Dermis microvascular lymphatic vessel endothelial cell (primary cell): ENCODE measurements at places on chromosomes 3 and 15. TPM values are rescaled to one million over a fixed set of nuclear protein-coding genes. Genes with fewer than 3 reads are reported as not detected.

- no peak for DNase-seq
Observed at GRCh38 chr3:177595530-177596188, 398.4 kb upstream of the TBL1XR1 start.

DNA sequence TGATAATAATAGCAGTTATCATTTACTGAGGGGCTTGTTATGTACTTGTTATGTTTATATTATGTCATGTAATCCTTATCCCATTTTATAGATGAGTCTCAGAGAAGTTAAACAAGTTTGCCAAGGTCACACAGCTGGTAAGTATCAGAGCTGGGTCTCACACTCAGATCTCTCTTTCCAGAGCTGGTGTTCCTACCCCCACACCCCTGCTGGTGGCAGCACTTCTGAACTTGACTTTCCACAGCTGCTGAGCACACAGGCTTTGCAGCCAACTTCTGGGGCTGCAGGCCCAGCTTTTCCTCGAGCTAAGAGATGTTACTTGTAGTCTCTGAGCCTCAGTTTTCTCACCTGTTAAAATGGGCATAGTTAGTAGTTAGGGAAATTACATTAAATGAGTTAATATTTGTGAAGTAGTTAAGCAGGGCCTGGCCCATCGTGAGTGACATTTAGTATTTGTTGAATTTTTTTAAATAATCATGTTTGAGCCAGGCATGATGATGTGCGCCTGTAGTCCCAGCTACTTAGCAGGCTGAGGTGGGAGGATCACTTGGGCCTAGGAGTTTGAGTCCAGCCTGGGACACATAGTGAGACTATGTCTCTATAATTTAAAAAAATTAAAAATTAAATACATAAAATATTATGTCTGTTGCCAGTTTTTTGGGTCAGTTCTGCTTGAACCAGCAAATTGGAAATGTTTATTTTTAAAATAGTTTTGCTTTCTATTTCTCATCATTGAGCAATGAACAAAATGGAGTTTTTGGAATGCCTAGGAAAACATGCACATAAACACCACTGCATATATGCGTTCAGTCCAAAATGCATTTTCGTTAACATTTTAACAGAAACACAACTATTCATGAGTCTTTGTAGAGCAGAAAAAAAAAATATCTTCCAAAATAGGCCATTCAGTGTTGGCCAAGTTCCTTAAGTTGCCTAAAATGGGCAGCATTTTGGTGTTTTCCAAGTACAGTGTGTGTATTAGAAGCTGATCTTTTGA, 87.3 kb downstream of the SMAD6 start:
- peak; percentile 39 for DNase-seq

Gene PRSS50
- total RNA-seq: not detected in 2 replicates

DNA sequence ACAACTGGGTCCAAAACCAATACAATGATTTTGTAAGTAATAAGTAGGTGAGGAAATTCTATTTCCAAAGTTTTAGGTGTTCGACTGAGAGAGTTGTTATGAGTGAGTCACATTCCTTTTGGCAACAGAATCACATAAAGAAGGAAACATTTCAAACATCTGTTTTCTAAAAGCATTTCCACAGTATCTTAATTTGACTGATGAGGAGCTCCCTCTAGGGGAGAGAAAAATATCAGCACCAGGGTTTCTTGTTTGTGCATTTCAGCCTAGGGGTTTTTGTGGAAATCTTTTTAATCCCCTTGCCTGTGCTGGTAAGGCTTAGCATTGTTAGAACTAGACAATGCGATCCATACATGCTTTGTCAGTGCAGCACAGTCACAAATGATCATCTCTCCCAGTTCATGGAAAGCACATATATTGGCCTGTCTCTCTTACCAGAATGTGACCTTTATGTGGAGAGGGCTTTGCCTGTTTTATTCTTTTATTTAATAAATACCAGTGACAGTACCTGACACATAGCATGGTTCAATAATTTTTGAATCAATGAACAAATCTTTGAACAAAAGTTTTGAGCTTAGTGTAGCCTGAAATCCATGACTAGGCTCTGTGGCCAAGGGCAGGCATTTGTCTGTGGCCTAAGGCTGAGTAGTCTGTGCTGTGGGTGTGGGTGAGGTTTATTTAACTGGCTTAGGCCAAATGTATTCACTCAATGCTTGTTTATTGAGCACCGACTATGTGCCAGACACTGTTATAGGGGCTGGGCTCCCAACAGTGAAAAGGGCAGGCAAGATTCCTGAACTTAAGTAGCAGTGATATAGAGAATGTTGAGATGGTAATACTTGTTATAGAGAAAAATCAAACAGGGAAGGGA, 21.1 kb upstream of the IQCF6 start:
- peak; percentile 69 for DNase-seq

Gene MOBP
- total RNA-seq: under 0.01 TPM in 1 of 2 replicates, not detected in the other

- no peak for DNase-seq
Observed at GRCh38 chr3:125428216-125428830, 53.2 kb upstream of the ZNF148 start.

GRCh38 chr3:169002689-169003088, 660.8 kb downstream of the MECOM start:
- DNase-seq: no peak

Gene PAK6
- total RNA-seq: not detected in 2 replicates

Gene CCK
- not detected in 2 replicates for total RNA-seq

- DNase-seq: no peak
Observed at GRCh38 chr3:27589795-27590194, 105.6 kb upstream of the SLC4A7 start.

GRCh38 chr3:121979734-121980449, 42.2 kb downstream of the ILDR1 start:
- DNase-seq: no peak

- peak; percentile 80 for DNase-seq
Observed at GRCh38 chr3:194375473-194376240, 6.1 kb upstream of the LRRC15 start.

DNA sequence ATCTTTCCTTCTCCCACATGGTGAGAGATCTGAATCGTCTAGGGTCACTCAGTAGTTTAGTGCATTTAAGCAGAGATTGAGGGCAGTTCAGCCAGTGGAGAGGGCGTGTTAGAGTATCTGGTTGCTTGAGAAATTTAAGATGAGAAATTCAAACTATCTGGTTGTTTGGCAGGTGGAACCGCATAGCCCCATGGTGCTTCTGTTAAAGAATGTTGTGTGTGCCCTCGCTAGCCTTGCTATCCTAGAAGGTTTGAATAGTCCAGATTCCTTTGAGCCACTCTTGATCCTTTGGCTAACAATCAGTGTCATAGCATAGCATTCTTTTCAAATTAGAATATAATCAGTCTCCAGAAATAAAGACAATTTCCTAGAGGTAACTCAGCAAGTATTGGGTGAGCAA, 32.1 kb downstream of the ABHD17C start:
- no peak for DNase-seq

DNA sequence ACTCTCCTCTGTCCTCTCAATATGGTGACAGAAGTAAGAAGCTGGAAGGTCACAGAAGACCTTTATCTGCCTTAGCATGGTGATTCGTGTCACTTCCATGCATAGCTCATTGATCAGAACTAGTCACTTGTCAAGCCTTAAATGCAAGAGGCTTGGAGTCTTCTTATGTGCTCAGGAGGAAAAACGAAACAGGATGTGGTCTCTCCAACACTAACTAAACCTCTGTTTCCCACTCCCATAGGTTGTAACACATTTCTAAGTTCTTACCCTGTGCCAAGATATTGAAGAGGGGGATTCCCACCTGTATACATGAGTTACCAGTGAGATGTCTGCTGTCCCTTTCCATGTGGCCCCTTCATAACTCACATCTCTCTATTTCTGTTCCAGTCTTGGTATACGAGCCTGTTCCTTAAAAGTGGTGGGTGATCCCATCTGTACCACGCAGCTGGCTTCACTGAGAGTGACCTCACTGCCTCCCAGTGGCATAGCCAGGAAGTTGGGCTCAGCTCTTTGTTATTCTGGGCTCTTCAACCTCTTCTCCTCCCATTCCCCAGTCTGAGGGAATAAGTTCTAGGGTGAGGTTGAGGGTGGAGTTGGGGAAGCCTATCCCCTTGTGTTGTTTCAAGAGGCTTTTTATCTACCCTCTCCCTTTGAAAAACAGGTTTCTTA, 203.2 kb upstream of the PPP2R3A start:
- DNase-seq: no peak

Gene TNK2
- total RNA-seq: 11.3 and 13.4 TPM in 2 replicates

DNA sequence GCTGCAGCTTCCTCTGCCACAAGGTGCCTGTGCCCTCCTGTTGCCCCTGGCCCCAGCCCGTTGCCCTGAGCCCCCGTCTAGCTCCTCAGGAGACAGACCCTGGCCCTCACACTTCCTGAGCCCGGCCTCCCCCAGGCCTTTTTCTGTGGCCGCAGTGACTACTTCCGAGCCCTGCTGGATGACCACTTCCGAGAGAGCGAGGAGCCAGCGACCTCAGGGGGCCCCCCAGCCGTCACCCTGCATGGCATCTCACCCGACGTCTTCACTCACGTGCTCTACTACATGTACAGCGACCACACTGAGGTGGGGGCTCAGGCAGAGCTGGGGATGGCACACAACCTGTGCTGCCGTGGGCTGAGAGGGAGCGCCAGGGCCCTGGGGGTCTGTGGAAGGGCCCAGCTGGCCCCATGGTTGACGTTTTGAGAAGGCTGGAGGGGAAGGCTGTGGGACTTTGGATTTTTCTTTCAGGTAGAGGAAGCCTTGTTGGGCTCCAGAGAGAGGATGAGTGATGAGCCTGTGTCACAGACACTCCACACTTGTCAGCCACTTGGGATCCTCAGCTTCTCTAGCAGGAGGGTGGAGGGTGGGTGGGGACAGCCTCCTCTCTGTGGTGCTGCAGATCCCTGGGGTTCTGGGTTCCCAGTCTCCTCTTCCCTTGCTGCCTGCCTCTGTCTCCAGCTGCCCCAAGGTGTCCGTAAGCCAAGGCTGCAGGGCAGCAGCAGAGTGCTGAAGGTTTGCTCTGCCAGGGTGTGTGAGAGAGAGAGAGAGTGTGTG, 5.0 kb downstream of the ABTB1 start:
- no peak for DNase-seq

GRCh38 chr15:37771465-37771864, 163.0 kb upstream of the TMCO5A start:
- DNase-seq: no peak

Gene ISLR
- total RNA-seq: 0.13 TPM in 1 of 2 replicates, not detected in the other

GRCh38 chr3:116940719-116941118, 231.1 kb downstream of the TUSC7 start:
- no peak for DNase-seq

- DNase-seq: no peak
Observed at GRCh38 chr15:45163508-45163856, 24.3 kb downstream of the SHF start.

Gene AGTR1
- not detected in 2 replicates for total RNA-seq

- peak; percentile 12 for DNase-seq
Observed at GRCh38 chr3:47337656-47338055, 43.2 kb upstream of the PTPN23 start.

- peak; percentile 53 for DNase-seq
Observed at GRCh38 chr15:74382004-74382816, 14.8 kb upstream of the CYP11A1 start.

GRCh38 chr15:96629511-96629910, 299.0 kb downstream of the NR2F2 start:
- no peak for DNase-seq

Gene SENP8
- 1.0 and 1.4 TPM in 2 replicates for total RNA-seq

DNA sequence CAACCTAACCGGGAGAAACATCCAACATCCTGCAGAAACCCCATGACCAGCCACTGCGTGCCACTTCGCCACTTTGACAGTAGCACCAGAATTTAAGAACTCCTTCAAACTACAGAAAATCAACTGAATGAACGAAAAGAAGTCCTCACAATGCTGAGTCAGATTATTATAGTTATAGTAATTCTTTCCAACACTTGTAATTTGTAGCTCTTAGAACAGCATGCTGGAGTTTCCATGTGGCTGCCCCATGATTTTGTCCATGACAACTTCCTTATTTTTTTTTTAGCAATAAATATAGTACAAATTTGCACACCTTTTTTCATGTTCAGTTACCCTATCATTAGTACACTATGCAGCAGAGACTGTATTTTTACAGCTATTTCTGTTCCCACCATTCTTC, 26.1 kb upstream of the SSR3 start:
- no peak for DNase-seq

Gene SNAPC5
- total RNA-seq: 15.5 and 16.7 TPM in 2 replicates

DNA sequence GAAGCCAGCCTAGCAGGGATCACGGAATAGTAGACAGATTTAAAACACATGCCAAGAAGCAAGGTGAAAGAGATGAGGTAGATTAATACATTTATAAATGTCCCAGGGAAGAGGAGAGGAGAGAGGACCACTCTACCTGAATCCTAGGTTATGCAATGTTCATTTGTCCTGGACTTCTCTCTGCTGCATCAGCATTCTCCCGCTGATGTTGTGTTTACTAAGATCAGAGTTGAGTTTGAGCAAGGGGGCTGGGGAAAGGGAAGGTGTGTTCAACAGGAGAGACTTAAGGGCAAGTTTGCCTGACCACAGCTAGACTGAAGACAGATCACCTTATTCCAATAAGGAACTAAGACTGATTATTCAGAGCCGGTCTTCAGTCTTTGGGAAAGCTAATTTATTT, 1.1 kb upstream of the KPNA1 start:
- DNase-seq: no peak

GRCh38 chr15:92393071-92393979, at the start of gene ST8SIA2:
TSS of gene ST8SIA2 (plus strand) at chr15:92393881. CDS start at chr15:92394065, 184 bp downstream.
- no peak for DNase-seq

DNA sequence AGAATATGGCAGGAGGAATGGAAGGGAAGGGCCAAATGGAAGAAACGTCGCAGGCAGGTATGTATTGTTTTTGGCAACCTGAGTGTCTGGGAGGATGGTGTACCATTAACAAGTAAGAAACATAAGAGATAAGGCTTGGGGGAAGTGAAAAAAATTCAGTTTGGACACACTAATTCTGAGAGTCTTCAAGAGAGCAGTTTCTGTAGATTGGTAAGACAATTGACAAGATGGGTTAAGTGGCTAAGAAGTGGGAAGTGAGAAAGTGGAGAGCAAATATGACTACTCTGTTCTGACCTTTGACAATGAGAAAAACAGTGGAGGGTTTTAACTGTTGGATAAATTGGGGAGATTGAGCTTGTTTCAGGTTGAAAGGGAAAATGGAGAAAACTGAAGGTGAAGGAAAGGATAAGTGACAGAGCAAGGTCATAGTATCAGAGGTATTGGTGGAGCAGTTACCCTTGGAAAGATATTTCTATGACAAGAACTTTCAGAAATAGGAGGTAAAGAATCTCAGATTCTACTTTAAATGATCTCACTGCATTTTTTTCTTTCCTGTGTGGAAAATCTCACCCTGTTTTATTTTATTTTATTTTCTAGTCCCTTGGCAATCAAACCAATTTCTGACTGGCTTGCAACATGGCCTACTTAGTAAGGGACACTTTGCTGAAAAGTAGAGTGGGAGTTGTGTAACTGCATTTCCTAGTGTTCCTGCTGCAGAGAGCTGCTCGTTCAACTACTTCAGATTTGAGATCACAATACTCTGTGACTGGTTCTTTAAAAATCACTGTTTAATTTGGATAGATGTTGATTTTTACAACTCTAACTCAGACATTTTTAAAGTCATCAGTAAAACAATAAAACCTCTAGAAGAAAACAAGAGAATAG, 23.1 kb upstream of the GABPB1 start:
- no peak for DNase-seq

Gene SAMMSON
- not detected in 2 replicates for total RNA-seq

Gene CGNL1
- total RNA-seq: 25.7 and 27.7 TPM in 2 replicates

DNA sequence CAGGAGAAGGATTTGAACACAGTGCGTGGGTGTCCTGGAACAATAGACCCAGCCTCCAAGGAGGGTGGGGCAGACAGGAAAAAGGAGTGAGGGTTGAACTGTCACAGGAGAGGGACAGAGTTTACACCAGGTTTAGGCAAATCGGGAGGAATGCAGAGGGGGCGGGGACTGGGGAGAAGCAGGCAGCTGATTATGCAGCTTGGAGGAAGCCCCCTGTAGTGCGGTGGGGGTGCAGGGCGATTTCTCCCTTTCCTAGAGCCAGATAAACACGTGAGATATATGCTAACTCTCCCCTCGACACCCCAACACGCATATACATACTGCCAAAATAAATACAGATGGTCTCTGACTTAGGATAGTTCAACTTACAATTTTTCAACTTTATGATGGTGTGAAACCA, 108.6 kb upstream of the PRR20G start:
- DNase-seq: no peak
